ENCODE measurements at places on chromosomes 6 and 20.
A peak's percentile ranks its signal among the peaks of the same experiment; 100 is the strongest.

- DNase-seq: no peak
These were observed 41.9 kb upstream of the PRSS16 start for GRCh38 chr6:27205375-27206278.

GRCh38 chr6:127475823-127476176 is 16.6 kb upstream of the KIAA0408 start:
- DNase-seq: no peak

DNA sequence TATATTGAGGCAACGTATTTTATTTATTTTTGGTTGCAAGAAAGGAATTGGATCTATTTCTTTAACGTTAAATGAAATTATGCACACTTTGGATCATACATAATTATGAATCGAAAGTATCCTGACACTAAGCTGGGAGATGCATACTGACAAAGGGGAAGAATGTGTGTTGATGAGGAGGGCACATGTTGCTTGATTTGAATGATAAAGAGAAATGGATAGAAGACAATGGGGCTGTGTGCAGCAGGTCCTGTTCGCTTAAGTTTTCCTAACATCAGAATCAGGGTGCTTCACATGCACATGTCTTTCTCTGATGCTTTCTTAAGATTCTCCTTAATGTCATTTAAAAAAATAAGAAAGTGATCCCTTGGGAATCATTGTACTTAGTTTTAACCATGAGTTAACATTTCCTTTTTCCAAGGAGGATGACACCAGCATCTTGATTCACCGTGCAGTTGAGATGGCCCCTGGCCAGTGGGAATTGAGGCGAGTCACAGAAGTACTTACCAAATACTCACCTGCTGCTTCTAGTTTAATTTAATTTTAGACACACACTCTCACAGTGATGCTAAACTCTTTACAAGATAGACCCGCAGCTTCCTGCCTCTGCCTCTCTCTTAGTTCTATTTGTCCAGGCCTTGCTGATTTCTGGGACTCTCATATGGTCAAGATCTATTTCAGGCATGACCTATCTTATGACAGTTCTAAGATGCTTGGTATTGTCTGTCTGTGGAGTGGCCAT is 116.5 kb downstream of the CLIC5 start:
- no peak for DNase-seq

GRCh38 chr20:17612287-17612991 is 42.6 kb downstream of the DSTN start:
- DNase-seq: no peak

DNA sequence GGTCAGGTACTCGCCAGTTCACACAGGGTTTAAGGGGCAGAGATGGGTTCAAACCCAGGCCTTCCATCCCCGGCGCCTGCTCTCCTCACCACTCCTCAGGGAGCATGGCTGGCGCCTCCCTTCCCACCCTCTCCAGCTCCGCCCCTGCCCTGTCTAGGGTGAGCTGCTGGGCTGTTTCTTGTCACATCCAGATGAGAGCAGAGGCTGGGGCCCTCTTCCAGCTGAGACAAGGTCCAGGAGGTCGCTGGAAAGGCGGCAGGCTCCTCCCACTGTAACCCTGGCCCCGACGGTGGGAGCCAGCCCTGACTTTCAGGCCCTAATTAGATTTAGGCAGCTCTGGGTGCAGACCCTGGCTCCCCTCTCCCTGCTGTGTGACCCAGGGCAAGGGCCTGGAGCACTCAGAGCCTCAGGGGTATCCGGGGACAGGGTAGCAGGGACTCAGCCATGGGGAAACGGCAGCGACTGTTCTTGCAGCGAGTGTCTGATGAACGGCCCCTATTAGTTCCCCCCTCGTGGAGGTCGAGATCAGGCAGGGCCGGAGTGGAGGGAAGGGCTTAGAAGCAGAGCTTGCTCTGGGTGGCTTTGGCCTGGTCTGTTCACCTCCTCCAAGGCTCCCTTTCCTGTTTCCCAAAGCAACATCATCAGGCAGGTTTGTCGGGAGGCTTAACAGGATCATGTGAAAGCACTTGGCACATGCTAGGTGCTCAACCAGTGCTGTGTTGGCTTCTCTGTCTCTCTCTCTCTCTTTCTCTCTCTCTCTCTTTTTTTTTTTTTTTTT is 33.4 kb downstream of the SNAI1 start:
- DNase-seq: no peak

- DNase-seq: no peak
These were observed 55.0 kb upstream of the IYD start for GRCh38 chr6:150313781-150314180.

DNA sequence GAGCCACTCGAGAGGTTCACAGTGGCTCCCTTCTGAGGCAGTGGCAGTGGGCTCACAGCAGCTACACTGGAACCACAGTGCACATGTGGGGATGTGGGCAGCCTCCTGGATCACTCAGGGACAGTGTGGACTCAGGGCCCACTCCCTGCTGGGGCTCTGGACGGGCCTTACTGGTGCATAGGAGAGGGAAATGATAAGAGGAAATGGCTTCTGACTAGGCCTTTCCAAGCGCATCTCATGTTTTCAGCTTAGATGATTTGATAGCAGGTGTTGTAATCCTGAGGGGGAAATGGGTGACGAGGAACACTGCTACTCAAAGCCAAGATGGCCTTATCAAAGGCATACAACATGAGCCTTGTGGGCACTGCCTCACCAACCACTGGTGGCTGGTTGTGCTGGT is 44.0 kb downstream of the PANK2 start:
- no peak for DNase-seq

DNA sequence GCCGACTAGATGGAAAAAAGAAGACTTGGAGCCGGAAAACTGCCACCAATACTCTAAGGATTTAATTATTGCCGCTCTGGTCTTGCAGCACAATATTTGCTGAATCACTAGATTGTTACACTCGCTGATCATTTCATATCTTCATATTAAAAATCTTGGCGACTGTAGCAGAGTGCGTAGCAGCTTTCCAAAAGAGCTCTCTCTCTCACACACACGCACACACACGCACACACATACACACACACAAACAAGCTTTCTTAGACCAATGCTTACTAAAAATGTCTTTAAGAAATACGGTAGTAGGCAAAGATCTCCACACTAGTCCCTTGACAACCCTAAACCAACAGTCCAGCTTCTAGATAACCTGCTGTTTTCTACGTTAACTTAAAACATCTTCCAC is 7.7 kb downstream of the GRIK2 start:
- no peak for DNase-seq

DNA sequence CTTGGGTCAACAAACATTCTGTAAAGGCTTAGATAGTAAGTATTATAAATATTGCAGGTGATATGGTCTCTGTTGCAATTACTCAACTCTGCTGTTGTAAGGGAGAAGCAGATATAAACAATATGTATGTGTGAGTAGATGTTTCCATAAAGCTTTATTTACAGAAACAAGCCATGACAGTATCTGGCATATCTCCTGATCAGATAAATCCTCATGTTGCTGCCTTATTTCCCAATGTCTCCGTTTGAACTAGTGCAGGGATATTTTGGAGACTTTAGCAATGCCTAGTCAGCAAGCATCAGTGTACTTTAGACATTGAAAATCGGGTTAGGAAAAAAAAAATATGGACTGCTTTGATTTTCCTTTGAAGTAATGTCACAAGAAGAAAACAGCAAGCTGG is 96.1 kb downstream of the LAMA2 start:
- DNase-seq: no peak

DNA sequence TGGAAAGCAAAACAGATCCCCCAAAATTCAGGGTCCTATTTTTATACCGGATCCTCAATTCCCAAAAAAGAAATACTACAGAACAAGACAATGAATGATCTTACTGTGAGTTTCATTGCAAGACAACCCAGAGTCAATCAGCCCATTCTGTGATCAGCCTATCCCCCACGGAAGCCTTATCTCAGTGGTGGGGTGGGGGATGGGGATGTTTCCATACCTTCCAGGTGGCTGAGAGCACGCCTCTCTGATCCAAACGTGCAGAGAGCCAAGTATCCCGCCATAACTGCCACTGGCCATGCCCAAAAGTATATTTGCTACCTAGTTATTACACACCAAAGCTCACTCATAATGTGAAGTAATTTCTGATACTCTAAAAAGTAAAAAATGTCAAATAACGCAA is 15.1 kb downstream of the WFDC2 start:
- DNase-seq: no peak

DNA sequence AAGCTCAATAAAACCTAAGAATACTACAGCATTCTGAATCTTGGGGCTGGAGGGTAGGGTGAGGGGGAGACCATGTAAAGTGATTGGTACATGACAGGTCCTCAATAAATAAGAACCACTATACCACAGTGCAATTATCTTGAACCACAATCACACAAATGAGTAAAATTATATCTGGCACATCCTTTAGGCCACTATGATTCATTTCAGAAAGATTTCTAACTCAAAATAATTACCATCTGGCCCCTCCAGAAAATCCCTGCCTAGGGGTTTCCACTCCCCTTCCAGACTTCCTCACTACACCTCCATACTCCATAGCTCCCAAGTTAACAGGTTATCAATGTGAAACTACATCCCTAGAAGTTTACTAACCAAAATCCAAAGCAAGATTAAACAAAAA is 19.7 kb downstream of the AKIRIN2 start:
- DNase-seq: no peak

DNA sequence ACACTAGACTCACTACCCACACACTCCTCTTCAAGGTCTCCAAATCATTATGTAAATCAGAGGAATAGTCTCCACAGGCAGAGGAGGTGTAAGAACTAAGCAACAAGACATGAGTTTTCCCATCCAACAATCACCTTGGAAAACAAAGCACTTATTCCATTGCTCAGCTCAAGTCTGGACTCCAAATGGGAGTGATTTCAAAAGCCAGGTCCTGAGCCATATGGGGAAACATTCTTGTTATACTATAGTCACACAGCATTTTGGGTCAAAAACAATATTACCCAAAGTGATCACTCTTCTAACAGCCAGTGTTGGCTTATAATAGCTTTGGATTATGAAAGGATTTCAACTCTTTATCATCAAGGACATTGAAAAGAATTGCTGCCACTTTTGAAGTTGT is 3.6 kb upstream of the PRPH2 start:
- no peak for DNase-seq

DNA sequence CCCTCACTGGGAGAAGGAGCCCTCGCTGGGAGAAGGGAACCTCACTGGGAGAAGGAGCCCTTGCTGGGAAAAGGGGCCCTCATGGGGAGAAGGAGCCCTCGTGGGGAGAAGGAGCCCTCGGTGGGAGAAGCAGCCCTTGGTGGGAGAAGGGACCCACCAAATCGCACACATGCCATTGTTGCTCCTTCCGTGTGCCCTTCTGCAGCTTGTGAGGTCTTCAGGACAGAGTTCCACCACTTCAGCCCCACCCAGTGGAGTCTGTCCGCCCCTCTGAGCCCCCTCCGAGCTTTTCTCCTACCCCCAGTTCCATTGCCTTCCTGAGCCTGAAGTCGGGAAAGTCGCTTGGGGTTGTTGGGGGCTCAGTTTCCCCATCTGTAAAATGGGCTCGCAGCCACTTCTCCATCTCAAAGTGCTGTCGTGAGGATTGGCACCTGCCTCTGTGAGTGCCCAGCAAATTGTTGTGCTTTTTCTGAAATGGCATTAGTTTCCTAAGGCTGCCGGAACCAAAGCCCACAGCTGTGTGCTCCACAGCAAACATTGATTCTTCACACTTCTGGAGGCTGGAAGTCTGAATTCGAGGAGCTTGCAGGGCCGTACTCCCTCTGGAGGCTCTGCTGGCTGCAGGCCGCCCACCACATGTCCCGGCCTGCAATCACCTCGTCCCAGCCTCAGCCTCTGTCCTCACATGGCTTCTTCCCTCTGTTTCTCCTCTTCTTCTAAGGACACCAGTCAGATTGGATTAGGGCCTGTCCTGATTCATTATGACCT is 124.7 kb upstream of the PMEPA1 start:
- DNase-seq: no peak

GRCh38 chr6:85015396-85015990 is 251.1 kb upstream of the TBX18 start:
- peak; percentile 8 for DNase-seq

- DNase-seq: no peak
These were observed 116.2 kb upstream of the SNX9 start for GRCh38 chr6:157706883-157707282.

GRCh38 chr20:57688864-57689263 is 21.0 kb downstream of the PMEPA1 start:
- no peak for DNase-seq

DNA sequence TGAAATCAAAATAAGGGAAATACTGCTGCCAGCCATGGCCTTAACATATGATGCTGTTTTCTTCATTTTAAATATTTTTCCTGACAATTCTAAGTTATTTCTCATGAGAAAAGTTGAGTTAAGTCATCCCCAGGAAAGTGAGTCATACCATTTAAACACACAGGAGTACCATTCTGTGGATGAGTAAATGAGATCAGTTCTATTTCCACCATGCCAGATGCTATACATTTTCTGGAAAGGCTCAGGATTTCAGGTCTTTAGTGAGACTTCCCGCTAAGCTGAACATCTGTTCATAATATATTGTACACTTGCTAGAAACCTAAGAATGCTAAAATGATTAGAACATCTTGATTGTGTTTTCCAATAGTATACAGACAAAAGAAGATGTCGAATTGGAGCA is 256.2 kb upstream of the MANEA start:
- no peak for DNase-seq

GRCh38 chr6:138227316-138227781 is 9.1 kb upstream of the PBOV1 start:
- DNase-seq: peak; percentile 92

- no peak for DNase-seq
These were observed 113.3 kb upstream of the EEF1E1 start for GRCh38 chr6:8215631-8216030.

DNA sequence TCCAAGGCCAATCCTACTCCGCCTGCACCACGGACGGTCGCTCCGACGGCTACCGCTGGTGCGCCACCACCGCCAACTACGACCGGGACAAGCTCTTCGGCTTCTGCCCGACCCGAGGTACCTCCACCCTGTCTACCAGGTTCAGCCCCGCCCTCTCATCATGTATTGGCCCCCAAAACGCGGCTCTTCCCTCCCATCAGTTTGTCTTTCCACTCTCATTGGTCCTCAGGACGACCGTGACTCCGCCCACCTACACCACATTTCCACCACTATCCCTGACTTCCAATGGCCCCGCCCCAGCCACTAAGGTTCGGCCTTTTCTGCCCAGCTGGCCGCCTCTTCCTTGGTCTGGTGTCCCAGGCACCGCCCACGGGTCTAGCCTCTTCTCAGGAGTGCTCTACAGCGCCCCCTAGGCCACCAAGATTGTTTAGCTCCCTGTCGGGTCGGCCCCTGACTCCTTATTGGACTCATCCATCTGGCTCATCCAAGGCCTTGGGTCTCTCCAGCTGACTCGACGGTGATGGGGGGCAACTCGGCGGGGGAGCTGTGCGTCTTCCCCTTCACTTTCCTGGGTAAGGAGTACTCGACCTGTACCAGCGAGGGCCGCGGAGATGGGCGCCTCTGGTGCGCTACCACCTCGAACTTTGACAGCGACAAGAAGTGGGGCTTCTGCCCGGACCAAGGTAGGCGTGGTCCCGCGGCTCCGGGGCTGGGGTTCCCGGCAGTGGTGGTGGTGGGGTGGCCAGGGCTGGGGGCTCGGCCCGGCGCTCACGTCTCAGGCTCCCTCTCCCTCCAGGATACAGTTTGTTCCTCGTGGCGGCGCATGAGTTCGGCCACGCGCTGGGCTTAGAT is 3.1 kb downstream of the MMP9 start:
- DNase-seq: no peak
